Endothelial cell (in vitro differentiated cells): ENCODE measurements at places on chromosomes 1 and 21.

GRCh38 chr1:162725301-162725837 is 65.1 kb upstream of the HSD17B7 start:
- no peak overlapping the region for H3K27ac ChIP-seq
- no peak overlapping the region for H3K4me3 ChIP-seq
- DNase-seq: no peak
- no peaks in the 10 kb centered on the region for H3K4me1 ChIP-seq
- H3K27me3 ChIP-seq: no peaks in the 10 kb centered on the region

- no peak overlapping the region for H3K4me3 ChIP-seq
- no peak for DNase-seq
- H3K4me1 ChIP-seq: peaks cover 21% of the 10 kb centered on the region
These were observed 4.9 kb downstream of the PTPN7 start for GRCh38 chr1:202155478-202156021.

DNA sequence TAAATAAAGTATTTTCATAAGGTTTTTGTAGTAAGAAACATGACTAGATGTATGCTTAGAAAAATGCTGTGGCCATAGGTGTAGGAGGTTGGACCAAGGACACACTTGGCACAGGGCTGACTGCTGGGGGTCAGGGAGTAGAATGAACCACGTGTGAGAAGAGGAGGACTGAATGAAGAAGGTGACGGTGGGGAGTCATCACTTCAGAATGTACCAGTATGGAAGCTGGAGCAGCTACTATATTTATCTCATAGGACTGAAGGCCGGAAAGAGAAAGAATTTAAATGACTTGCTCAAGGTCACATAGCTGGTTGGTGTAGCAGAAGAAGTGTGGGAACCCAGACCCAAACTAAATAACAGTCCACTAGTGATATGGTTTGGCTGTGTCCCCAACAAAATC is 79.8 kb upstream of the HAO2 start:
- no peak overlapping the region for H3K4me3 ChIP-seq
- no peak overlapping the region for H3K27ac ChIP-seq
- H3K27me3 ChIP-seq: no peaks in the 10 kb centered on the region
- no peaks in the 10 kb centered on the region for H3K36me3 ChIP-seq

DNA sequence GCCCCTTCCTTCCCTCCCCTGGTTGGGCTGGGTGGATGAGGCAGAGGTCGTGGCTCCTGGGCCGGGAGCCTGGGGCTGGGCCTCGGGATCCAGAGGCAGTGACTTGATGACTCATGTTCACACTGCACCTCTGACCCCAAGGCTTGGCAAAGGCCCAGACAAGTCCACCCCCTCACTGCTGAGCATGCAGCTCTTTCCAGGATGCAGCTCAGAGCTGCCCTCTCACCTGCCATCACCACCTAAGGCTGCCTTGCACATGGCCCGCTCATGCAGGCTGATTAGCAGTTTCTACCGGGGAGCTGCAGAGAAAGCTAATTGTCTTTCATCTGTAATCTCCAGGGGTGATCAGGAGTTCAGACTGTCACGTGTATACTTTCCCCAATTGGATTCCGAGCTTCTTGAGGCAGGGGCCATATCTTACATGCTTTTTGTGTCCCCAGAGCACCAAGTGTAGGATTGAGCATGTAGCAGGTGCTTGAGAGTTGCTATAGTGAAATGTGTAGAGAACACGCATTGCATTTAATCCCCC is 62.1 kb downstream of the LRRN2 start:
- peaks cover 19% of the 10 kb centered on the region for H3K36me3 ChIP-seq
- H3K27ac ChIP-seq: no peak overlapping the region
- no peak for DNase-seq
- peaks cover 16% of the 10 kb centered on the region for H3K4me1 ChIP-seq
- peaks cover 9% of the 10 kb centered on the region for H3K27me3 ChIP-seq
- no peak overlapping the region for H3K4me3 ChIP-seq

GRCh38 chr1:178953034-178953433 is 72.7 kb upstream of the FAM20B start:
- no peaks in the 10 kb centered on the region for H3K4me1 ChIP-seq
- H3K27me3 ChIP-seq: peaks cover 13% of the 10 kb centered on the region
- H3K36me3 ChIP-seq: no peaks in the 10 kb centered on the region
- H3K4me3 ChIP-seq: no peak overlapping the region

GRCh38 chr1:28195780-28196179 is 19.3 kb upstream of the PTAFR start:
- no peak overlapping the region for H3K4me3 ChIP-seq
- H3K4me1 ChIP-seq: peaks cover 32% of the 10 kb centered on the region
- DNase-seq: no peak
- peaks cover 33% of the 10 kb centered on the region for H3K36me3 ChIP-seq
- peaks cover 2% of the 10 kb centered on the region for H3K27me3 ChIP-seq

- no peaks in the 10 kb centered on the region for H3K36me3 ChIP-seq
- no peaks in the 10 kb centered on the region for H3K27me3 ChIP-seq
- H3K27ac ChIP-seq: no peak overlapping the region
- H3K4me1 ChIP-seq: no peaks in the 10 kb centered on the region
- H3K4me3 ChIP-seq: no peak overlapping the region
These were observed 34.7 kb downstream of the LRRC8D start for GRCh38 chr1:89855413-89856123.

GRCh38 chr1:65265651-65266351 is 43.5 kb upstream of the DNAJC6 start:
- peaks cover 6% of the 10 kb centered on the region for H3K4me1 ChIP-seq
- H3K27ac ChIP-seq: peak overlapping the region; percentile 30
- peaks cover 1% of the 10 kb centered on the region for H3K27me3 ChIP-seq
- H3K4me3 ChIP-seq: peak overlapping the region; percentile 50

GRCh38 chr1:186848509-186849130 is 19.9 kb downstream of the PLA2G4A start:
- H3K4me3 ChIP-seq: no peak overlapping the region
- no peaks in the 10 kb centered on the region for H3K36me3 ChIP-seq
- DNase-seq: no peak
- peaks cover 2% of the 10 kb centered on the region for H3K4me1 ChIP-seq

DNA sequence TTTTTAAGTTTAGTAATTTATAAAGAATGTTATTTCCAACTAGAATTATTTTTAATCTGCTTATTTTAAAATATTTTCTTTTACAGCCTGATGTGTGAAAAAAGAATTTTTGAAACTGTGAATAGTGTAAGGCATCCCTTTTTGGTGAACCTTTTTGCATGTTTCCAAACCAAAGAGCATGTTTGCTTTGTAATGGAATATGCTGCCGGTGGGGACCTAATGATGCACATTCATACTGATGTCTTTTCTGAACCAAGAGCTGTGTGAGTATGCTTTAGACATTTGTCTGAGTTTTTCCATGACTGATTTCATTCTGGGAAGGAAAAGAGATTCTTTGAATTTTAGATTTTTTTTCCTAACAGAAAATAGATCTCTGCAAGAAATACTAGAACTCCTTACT is 77.9 kb downstream of the GTF2B start:
- H3K4me1 ChIP-seq: no peaks in the 10 kb centered on the region
- H3K27ac ChIP-seq: no peak overlapping the region
- no peak overlapping the region for H3K4me3 ChIP-seq
- H3K27me3 ChIP-seq: no peaks in the 10 kb centered on the region
- no peak for DNase-seq
- peaks cover 23% of the 10 kb centered on the region for H3K36me3 ChIP-seq

- H3K4me1 ChIP-seq: peaks cover 32% of the 10 kb centered on the region
- peaks cover 15% of the 10 kb centered on the region for H3K27me3 ChIP-seq
- peak overlapping the region; percentile 79 for H3K4me3 ChIP-seq
- DNase-seq: no peak
- H3K36me3 ChIP-seq: peaks cover 24% of the 10 kb centered on the region
- peak overlapping the region; percentile 57 for H3K27ac ChIP-seq
These were observed 3.4 kb downstream of the JUN start for GRCh38 chr1:58780411-58780810.

DNA sequence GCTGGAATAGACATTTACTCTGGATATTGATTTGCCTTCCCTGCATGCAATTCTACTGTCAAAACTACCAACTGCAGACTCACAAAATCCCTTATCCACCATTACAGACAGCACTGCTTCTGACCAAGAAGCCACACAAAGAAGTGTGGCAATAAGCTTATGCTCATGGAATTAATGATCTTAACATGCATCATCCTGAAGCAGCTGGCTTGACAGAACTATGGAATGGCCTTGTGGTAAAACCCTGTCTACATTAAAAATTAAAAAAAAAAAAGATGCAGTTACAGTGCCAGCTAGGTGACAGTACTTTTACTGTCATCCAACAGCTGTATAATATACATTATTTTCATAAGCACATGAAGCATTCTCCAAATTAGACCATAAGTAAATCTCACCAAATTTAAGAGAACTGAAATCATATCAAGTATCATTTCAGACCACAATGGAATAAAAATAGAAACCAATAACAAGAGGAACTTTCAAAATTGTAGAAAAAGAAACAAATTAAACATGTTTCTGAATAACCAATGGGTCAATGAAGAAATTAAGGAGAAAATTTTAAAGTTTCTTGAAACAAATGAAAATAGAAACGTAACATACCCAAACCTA is 70.7 kb downstream of the SCMH1 start:
- H3K4me3 ChIP-seq: no peak overlapping the region
- H3K4me1 ChIP-seq: no peaks in the 10 kb centered on the region
- no peak overlapping the region for H3K27ac ChIP-seq

GRCh38 chr1:94061513-94062443 is 59.2 kb downstream of the ABCA4 start:
- H3K4me1 ChIP-seq: peaks cover 85% of the 10 kb centered on the region
- H3K27ac ChIP-seq: peak overlapping the region; percentile 85
- peaks cover 12% of the 10 kb centered on the region for H3K27me3 ChIP-seq
- peak; percentile 70 for DNase-seq
- no peak overlapping the region for H3K4me3 ChIP-seq

DNA sequence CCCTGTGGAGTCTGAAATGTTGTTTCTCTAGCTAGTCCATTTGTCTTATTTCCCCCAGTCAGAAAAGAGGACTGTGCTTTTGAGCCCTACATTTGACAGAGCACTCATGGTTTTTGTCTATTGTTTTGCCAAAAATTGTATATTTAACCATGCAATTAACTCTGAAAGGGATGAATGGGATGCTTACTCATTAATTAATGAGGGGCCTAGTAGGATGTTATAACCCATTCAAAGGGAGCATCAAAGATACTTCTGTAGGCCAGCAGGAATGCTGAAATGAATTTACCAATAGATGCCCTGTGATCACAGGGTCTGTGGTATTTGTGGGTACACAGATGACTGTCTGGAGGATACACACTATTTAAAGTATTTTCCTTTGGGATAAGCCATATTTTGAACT is 147.7 kb downstream of the FCRL5 start:
- H3K36me3 ChIP-seq: no peaks in the 10 kb centered on the region
- peaks cover 25% of the 10 kb centered on the region for H3K4me1 ChIP-seq
- DNase-seq: no peak
- no peak overlapping the region for H3K4me3 ChIP-seq
- no peak overlapping the region for H3K27ac ChIP-seq
- peaks cover 2% of the 10 kb centered on the region for H3K27me3 ChIP-seq
